Anterior cingulate cortex (tissue), 58 donors: ENCODE measurements at places on chromosomes 7 and 10.

DNA sequence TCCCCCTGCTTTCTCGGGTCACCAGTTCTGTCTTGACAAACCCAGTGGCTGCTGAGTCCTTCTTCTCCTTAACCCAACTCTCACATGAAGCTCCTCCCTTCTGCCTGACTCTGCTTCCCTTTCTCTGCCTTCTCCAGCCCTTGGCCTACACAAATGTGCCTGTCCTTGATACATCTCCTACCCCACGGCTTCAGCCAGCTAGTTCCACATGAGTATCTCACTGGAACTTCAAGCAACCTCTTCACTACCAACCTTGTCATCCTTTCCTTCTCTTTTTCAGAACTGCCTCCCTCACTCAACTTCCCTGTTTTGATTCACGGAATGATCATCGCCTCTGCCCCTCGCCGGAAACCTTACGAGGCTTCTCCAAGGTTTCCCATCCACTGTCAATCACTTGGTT is 55.9 kb downstream of the PDIA4 start:
- no peak for DNase-seq

- no peak for DNase-seq
These were observed 117.5 kb downstream of the CAMK1D start for GRCh38 chr10:12466704-12467305.

- no peak for DNase-seq
These were observed 148.8 kb downstream of the SNX10 start for GRCh38 chr7:26440233-26441001.

DNA sequence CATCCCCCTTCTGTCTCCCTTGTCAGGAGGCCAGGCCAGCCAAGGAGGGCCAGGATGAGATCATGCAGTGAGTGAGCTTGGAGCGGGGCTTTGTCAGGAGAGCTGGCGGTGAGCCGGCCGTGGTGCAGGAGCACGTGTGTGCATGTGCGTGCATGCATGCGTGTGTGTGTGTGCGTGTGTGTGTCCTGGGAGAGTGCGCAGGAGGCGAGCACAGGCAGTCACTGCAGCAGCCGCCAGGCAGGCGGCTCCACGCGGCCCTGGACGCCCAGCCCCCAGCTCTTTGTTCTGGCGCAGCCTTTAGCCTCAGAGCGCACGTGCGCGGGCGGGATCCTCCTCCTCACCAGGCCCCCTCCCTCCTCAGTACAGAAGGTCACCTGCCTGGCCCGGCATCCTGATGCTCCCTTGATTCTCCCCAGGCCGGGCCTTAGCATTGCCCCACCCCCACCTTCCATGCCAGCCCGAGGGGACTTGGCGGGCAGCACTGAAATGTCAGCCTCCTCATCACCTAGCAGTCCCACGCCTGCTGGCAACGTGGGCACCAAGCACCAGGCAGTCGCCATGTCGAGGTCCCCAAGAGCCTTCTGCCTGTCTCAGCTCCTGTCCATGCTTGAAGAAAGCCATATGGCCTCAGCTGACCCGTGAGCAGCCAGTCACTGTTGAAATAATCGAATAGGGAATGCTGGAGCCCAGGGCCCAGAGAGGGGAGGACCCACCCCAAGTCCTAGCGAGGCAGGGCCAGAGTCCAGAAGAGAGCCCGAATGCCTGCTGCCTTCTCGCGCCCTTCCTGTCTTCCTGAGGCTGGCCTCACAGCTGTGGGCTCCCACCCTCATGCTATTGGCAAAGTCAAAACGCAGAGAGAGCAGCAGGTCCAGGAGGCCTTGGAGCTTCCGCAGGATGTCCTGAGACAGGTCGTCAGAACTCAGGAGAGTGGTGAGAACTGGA is 125.9 kb upstream of the PPIF start:
- DNase-seq, result peak; percentile 83

DNA sequence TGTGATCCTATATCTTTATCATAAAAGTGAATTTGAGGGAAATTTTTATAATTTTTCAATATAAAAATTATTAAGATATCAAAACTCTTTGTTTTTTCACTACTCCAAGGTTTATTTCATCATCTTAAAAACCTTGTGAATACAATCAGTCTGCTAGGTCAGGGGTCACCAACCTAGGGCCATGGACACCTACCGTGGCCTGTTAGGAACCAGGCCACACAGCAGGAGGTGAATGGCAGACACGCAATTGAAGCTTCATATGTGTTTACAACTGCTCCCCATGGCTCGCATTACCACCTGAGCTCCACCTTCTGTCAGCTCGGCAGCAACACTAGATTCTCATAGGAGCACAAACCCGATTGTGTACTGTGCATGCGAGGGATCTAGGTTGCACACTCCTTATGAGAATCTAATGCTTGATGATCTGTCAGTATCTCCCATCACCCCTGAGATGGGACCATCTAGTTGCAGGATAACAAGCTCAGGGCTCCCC is 271.2 kb upstream of the C7orf33 start:
- DNase-seq, result no peak

GRCh38 chr7:142017451-142017850 is 21.8 kb downstream of the MGAM start:
- DNase-seq, result no peak

DNA sequence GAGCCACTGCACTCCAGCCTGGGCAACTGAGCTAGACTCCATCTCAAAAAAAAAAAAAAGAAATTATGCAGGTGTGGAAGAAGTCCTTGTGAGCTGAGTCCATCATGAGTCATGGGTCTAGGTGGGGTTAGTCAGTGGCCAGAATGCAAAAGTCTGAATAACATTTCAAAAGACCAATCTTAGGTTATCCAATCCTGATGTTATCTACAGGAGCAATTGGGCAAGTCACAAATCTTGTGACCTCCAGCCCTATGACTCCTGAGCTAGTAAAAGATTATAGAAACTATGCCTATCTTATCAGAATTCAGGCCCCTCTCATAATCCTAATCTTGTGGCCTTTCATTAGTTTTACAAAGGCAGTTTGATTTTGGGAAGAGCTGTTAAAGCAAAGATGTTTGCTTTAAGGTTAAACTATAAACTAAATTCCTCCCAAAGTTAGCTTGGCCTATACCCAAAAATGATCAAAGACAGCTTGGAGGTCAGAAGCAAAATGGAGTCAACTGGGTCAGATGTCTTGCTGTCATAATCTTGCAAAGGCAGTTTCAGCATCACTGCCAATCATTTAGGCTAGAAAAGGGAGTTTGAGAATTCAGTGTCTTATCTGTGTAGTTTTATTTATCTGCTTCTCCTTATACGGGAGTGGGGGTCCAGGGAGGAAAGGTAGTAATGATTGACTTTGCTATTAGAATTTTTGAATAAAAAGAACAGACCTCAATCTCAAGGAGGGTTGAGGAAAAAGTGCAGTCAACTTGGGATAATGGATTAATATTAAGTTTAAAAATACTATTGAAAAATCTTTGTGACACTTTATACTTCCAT is 71.2 kb upstream of the TRIM24 start:
- no peak for DNase-seq

GRCh38 chr7:89232-90019 is 102.9 kb upstream of the FAM20C start:
- DNase-seq, result no peak

- no peak for DNase-seq
These were observed 214.0 kb upstream of the KLF14 start for GRCh38 chr7:130947792-130948580.

DNA sequence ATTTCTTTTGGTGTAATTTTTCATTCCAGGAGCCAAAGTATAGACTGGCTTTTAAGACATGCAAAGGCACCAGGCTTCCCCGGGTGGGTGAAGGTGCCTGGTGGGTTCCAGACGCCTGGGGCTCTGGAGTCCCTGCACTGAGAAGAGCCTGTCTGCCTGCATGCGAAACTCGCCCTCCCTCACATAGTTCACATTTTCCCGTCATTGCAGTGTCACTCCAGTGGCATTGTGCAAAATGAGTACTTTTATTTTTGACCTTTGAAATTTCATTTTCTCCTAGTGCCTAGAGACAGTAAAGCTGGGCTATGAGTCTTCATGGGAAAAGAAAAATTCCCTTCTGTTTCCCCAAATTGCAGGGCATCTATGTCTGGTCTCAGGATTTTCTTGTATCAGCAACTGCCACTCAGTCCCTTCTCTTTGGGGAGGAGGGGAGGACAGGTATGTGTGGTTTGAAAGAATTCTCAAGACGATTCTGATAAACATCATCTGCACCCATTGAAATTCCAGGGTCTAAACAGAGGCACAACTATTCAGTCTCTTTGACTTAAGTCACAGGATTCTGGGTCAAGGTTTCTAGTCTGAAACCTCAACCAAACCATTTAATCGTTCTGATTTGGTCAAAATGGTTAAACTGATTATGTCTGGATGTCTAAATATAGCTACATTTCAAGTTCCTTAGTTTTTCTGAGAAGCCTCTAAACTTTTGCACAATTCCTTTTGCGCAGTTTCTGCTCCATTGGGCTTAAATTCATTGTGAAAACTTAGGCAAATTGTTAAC is 107.8 kb downstream of the CYP26A1 start:
- DNase-seq, result no peak

GRCh38 chr10:110077436-110078130 is 69.8 kb downstream of the ADD3 start:
- DNase-seq, result no peak

DNA sequence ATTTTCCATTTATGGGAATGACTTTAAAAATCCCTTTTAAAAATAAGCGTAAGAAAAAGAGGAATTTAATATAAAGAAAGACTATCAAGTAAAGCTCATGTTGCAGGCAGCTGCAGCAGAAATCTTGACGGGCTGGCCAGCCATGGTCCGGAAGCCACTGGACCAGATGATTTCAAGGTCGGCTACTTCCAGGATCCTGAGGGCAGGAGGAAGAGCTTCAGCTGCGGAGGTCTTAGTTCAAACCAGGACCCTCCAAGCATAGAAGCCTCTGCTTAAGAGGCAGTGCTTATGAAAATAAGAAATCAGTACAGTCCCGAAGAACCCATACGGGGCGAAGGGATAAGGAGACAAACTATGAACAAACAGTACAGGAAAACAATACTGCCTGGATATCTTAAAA is 220.2 kb upstream of the CELF2 start:
- DNase-seq, result no peak

GRCh38 chr7:84735011-84735410 is 451.8 kb downstream of the SEMA3D start:
- no peak for DNase-seq

DNA sequence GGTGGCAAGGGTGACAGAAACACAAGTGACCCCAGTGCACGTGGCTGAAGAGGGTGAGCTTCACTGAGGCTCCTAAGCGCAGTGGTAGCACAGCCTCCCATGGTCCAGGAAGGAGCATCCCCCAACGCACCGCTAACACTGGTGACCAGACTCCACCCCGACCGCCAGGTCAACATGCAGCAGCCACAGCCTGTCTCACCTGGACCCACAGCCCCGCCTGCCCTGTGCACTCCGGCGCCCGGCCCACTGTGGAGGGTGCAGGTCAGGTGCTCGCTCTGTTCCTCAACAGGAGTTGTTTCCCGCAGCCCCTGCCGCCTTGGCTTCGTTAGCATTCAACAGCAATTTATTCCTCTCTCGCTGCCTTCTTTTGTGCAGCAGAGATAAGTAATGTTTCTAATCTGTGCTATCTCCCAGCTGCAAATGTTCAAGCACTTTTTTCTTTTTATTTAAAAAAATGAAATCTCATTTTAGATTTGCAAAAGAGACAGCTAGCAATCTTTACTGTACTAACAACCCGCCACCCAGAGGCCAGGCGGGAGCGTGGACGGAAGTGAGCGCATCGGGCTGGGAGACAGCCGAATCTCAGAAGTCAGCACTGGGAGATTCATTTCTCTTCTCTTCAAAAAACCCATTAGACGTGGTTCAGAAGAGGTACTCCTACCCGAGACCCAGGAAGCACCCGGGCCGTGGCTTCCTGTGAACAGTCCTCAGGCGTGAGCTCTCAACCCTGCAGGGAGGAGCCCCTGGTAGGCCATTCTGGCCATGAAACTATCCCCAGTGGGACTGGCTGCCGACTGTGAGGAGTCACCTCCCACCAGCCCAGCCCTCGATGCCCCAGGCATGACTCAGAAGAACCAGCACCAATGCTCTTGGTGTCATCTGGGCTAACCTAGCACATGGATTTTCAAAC is 133.4 kb downstream of the MAD1L1 start:
- no peak for DNase-seq

DNA sequence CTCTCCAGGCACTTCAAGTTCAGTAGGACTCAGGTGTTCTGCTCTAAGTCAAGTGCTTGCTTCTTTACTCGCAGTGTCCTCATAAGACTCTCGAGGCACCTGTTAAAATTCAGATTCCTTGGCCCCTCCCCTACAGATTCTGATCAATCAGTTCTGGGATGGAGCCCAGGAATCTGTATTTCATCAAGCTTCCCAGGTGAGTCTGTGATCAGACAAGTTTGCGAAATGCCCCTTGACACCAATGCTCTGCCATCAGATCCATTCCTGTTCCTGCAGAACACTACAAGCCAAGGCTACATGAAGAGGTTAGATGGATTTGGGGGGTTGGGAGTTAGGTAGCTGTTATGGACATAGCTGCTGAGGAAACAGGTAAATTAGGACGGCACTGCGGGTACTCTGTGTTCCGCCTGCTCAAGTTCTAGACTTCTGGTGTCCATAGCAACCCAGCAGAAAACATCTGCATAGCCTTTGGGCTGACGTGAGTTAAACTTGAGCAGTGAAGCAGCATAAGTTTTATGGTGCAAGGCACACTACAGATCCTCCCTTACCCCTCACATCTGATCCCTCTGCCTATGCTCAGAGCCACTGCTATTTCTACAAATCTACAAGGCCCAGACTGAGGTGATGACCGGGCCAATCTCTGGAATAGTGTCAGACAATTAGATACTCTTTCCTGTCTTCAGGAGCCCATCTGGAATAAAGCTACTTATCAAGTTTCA is 6.8 kb upstream of the NCOA4 start:
- no peak for DNase-seq

- no peak for DNase-seq
These were observed 72.8 kb upstream of the FAM20C start for GRCh38 chr7:119392-120163.

DNA sequence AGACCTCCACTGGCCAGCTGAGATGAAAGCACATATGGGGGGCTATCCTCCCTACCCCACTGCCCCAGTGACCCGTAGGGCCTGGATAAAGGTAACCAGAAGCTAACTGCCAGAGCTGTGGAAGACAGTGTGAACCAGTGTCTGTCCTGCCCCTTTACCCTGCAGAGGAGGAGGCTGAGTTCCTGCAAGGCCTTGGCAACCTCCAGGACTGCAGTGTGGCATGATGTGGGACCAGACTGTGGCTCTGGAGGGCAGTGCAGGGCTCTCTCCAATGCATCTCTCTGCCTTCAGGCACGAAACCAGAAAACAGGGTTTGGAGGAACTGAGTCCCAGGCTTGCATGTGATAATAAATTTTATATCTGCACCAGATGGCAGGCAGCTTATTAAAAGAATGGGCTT is 93.1 kb downstream of the EPC1 start:
- DNase-seq, result no peak

DNA sequence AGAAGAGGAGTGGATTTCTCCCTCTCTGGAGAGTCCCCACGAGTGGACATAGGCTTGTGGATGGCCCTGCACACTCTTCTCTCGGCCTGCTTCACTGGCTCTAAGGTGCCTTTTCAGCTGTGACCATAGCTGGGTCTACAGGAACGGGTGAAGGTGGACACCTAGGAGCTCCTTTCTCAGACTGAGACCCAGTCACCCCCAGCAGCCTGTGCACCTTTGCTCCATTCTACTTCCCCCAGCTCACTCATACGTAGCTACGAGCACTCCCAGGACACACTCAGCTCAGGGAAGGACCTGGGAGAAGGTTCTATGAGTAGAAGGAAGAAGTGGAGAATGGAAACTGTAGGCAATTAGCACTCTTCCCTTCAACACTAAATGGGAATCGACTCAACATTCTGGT is 272.0 kb upstream of the KLF6 start:
- DNase-seq, result no peak
